ENCODE measurements at places on chromosomes 3 and 15.

GRCh38 chr15:22958487-22959280 is 21.5 kb downstream of the CYFIP1 start:
- no peak for DNase-seq

DNA sequence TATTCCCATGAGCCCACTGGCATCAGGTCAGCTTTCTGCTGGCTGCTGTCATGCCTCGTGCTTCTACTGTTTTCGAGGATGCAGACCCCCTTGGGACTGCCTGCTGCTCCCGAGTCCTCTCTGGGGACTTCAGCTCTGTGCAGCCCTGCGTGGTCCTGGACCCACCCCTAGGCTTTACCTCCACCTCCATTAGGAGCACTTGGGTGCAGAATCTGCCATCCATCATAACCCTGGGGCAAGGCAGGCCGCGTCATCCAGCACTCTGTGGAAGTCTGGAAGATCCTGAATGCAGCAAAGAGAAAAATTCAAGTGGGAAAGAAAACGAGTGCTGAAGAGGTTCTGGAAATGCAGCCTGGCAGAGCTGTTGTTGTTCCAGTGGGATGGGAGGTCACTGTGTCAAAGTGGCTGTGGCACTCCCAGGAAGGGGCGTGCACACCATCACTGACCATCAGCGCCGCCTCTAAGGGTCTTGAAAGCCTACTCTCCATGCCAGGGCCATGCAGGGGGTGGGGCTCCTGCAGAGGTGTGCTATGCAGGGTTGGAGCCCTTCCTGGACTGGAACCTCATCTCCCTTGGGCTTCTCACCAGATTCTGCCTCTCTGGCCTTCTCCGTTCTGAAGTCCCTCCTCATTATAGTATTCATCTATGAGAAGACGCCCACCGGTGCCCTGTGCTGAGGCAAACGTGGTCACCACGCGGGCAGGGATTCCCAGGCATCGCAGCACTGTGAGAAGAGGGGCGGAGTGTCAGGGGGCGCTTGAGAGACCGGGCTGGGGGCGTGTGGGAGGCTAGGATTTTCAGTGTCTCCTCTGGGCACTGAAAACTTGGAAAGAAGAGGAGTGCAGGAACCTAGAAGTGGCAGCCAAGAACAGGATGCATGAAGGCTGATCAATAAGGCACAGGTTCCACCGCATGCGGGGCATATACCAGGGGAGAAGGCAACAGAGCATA is 12.5 kb downstream of the EPB42 start:
- no peak for DNase-seq

DNA sequence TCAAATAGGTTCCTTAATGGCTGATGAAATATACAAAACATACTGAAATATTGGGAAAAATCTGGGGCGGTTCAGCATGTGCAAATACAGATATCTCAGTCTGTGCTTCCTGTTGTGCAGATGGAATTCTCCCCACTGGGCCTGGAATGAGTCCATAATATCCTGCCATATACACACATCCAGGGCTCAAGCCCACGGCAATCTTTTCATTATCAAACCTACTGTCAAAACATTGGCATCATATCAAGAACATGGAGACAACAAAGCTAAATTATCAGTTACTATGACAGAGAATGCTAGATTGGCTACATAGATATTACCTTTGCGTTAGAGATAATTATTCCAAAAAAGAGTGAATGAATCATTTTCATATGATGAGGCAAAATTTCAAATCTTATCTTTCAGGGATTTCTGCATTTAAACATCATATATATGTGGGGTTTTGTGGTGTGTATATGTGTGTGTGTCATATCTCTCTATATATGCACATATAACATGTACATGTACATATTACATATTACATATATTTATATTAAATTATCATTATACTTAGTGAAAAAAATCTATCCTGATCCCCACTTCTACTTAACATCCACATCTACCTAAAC is 713.3 kb downstream of the GBE1 start:
- DNase-seq = no peak

DNA sequence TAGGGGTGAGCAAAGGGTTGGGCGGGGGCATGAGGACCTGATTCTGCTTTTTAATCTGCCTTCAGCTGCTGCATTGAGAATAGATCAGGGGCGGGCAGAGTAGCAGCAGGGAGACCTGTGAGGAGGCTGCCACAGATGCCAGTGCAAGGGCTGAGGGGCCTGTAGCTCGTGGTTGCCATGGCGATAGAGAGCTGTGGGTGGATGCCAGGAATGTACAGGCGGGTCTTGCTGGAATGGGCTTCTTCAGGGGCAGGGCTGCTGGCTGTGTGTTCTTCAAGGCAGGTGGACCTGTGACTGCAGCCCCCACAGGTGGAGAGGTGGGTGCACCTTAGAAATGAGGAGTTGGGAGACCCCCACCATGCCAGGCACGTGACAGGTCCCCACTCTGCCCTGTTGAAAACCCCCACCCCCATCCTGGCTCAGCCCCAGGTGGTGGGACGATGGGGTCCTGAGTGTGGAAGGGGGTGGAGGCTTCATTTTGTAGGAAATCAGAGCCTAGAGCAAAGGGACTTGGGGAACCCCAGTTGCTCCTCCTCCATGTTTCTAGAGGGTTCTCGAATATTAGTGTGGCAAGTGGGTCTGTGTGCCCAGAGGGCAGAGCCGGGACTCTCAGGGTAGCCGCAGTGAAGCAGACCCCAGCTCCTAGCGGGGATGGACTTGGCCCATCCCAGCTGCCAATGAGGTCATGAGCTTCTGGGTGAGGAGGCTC is 38.3 kb downstream of the SLC6A6 start:
- no peak for DNase-seq

GRCh38 chr3:125200731-125201139 is 11.8 kb downstream of the SLC12A8 start:
- DNase-seq = no peak

GRCh38 chr3:124513610-124513997 is 216.6 kb upstream of the UMPS start:
- DNase-seq = no peak

DNA sequence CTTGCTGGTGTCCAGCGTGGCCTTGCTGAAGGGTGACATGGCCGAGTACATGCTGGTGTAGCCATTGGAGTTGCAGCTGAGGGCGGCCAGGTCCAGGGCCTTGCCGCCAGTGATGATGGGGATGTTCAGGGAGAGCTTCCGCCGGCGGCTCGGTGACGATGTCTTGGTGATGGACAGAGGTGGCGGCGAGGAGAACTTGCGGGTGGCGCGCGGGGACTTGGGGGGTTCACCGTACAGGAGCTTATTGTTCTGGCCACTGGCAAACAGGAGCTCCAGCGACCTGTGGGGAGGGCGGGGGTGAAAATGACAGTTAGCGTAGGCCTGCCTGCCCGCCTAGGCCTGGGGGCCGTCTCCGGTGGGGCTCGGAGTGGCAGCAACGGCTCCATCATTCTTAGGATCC is 59.0 kb upstream of the CTSH start:
- DNase-seq = no peak

GRCh38 chr3:53844262-53845102 is 1.7 kb downstream of the CHDH start:
- DNase-seq = no peak

DNA sequence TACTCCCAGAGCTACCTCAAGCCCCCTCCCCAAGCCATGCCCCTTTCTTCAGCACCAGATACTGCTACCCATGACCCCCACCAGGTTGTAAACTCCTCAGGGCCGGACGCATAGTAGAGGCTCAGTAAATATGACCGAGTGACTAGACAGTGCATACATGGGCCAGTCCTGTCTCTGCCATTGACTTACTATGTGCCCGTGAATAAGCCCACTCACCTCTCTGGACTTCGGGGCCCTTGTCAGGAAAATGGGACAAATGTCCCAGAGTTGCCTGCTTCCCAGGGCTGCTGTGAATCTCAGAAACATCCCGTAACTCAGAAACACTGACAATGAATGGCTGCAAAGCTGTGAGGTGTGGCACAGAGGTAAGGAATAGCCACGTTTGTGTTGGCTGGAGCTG is 48.2 kb upstream of the FGD5 start:
- no peak for DNase-seq

GRCh38 chr3:16090024-16090423 is 84.5 kb upstream of the GALNT15 start:
- DNase-seq = no peak

GRCh38 chr3:40873476-40873875 is 325.8 kb upstream of the CTNNB1 start:
- no peak for DNase-seq

- DNase-seq = no peak
Measured at GRCh38 chr3:24763393-24763792, 268.7 kb upstream of the THRB start.

DNA sequence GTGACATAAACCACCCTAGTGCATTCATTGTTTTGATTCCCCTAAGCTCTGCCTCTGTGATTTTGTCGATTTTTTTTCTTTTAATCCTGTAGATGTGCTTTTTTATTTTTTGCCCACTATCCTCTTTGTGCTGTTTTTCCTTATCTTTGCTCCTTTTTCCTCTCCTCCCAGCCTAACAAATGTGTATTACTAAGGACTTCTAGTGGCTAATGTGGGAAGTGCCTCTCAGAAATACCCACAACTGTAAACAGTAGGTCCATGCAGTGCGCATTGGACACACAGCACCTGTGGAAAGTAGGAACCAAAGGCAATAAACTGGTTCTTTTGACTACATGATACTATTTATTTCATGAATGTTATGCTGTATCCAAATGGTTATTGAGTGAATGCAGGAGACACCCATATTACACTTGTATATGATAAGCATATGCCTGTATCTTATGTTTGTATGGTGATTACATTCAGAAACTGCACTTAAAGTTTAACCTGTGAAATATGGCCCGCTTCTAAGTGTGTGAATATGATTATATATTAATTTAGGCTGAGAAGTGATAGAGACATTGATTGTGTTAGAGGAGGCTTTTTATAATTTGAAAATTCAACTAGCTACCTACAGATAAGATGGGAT is 147.8 kb downstream of the PLCL2 start:
- no peak for DNase-seq

- DNase-seq = no peak
Measured at GRCh38 chr3:36697229-36698001, 66.9 kb downstream of the DCLK3 start.

GRCh38 chr3:182469086-182469485 is 324.2 kb upstream of the ATP11B start:
- no peak for DNase-seq

DNA sequence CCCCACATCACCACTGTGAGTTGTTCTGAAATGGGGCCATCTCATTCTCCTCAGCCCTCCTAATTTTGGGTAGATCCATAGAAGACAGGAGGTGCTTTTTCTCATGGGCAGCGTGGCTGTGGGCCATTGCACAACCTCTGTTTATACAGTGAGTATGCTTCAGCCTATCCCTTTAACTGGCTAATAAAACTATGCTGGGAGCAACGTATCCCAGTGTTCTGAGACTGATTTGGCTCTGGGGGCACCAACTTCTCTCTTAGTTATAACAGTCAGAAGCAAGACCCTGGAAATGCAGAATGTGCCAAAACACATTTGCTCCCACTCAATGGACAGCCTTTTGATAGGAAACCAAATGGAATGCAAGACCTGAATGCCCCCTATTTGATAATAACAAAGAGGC is 97.1 kb upstream of the ICE2 start:
- DNase-seq = no peak

- DNase-seq = no peak
Measured at GRCh38 chr3:106485217-106485616, 616.4 kb upstream of the CBLB start.

GRCh38 chr15:91593067-91593466 is 260.4 kb upstream of the SLCO3A1 start:
- DNase-seq = no peak

GRCh38 chr3:2023959-2024358 is 74.7 kb upstream of the CNTN4 start:
- no peak for DNase-seq

DNA sequence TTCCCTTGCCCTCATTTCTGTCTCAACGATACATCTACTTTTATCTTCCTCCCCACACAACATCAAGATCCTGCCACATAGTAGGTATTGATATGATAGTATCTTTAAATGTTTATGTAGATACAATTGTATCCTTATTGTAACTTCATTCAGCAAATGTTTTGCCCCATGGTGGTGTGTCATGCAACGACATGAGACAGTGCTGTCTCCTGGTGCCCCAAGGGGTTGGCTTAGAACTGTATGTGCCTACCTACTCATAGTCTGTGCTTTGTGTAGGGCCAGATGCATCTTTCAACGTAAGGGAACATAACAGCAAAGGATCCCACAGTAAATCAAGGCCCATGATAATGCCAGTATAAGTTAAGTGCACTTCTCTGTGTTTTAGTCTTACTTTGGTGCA is 2.8 kb upstream of the CD47 start:
- DNase-seq = no peak

GRCh38 chr3:49456466-49456865 is 13.6 kb upstream of the DAG1 start:
- no peak for DNase-seq

DNA sequence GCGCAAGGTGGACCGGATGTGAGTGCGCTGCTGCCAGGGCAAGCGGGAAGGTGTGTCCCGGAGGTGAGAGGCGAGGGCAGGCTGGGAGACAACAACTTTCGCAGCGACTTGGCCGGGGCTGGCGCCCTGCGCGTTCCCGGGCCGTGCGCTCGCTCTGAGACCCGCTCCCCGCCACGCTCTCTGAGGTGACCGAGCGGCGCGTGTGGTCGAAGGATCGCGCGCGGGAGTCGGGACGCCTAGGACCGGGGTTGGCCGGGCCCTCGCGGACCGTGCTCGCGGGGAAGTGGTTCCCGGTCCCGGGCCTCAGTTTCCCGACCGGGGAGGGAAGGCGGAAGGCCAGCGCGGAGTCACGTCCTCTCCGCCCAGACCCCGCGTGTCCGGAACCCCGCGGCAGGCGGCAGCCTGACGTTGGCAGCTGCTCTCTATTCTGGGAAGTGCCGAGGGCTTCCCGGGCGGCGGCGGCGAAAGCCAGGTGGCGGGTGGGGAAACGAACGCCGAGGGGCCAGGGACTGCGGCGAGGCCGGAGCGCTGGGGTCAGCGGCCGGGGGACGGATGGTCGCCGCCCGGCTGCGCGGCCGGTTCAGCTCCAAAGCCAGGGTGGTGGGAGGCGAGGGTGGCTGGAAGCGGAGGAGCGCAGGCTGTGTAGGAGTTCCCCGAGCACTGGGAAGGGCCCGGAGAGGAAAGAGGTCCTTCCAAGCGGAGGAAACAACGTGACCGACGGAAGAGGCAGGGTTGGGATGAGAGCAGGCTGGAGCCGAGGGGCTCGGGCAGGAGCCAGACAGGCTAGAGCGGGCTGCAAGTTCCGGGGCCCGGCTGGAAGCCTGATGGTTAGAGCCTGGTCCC is 1.0 kb upstream of the IGF2BP2 start:
- DNase-seq = no peak

DNA sequence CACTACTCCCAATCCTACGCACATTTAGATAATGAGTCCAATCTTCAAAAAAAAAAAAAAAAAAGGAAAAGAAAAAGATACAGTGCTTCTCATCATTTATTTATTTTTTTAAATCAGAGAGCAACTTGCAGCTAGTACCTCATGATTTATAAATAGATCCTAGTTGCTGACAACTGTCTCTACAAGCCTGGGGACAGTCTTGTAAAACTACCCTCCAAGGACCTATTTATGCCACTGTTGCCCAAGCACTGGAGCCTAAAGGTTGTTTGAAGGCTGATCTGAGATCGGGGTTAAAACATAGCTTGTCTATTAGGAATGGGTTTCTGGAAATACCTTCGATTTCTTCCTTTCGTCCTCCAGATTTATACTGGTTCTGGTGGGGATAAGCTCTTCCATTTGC is 14.7 kb downstream of the GABRR3 start:
- no peak for DNase-seq
